NCI-H2171 treated with DMSO at 0.1 percent for 48 hours (cell line): ENCODE measurements at places on chromosomes 2 and 18.

DNA sequence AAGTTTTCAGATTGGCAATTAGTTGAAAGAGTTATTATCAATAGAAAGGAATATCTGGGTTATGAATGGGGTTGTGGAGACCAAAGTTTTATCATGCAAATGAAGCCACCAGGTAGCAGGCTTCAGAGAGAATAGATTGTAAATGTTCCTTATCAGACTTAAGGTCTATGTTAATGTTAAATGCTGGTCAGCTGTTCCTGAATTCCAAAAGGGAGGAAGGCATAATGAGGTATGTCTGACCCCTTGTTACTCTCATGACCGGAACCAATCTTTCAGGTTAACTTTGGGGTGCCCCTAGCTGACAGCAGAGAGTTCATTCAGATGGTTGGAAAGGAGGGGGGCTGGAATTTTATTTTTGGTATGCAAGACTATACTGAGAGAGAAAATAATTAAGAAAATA, 47.9 kb downstream of the RIT2 start:
- DNase-seq = no peak

DNA sequence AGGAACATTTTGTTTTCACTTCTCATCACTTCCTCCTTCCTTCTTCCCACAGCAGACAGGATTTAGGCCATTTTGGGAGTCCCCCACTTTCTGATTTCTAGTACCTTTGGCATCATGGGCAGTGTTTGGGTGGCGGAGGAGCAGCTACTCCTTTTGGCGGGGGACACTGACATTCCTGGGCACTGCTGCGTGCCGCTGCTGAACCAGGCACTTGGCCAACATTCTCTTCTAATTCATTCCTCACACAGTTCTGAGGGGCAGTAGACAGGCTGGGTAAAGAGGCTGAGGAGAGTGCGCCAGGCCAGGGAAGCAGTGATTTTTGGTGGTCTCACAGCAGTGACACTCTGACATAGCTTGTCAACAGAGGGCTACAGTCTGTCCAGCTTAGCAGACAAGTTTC, 270.2 kb downstream of the LOXHD1 start:
- no peak for DNase-seq

GRCh38 chr2:127007652-127008051, 99.3 kb downstream of the BIN1 start:
- no peak for DNase-seq

DNA sequence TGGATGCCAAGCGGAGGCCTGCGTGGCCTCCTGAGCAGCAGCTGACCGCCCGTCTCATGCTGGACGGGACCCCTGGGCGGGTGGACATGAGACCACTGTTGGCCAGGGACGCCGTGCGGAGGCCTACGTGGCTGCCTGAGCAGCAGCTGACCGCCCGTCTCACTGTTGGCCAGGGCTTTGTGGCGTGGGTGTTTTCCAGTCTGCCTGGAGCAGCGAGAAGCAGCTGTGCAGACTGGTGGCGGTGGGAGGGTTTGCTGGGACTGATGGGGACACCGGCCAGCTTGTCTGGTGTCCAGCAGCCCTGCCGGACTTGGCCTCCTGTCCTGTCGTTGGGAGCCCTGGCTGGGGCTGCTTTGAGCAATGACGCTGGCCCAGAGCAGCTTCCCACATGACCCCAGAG, 5.8 kb upstream of the D2HGDH start:
- DNase-seq = no peak

DNA sequence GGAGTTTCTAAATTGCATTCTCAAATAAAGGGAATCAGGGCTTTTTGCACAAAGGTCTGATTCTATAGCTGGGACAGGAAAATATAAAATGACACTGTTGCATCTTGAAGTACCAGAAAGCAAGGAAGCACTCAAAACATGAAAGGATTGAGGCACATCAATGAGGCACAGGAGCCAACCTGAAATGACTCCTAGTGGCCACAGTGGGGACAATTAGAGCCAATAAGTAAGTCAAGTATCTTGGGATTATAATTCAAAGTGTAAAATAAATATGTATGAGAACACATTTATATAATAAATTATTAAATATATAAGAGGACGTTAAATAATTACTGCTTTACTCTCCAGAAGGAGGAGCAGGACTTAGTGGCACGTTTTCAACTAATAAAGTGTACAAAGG, 1259.5 kb upstream of the CDH2 start:
- DNase-seq = no peak

DNA sequence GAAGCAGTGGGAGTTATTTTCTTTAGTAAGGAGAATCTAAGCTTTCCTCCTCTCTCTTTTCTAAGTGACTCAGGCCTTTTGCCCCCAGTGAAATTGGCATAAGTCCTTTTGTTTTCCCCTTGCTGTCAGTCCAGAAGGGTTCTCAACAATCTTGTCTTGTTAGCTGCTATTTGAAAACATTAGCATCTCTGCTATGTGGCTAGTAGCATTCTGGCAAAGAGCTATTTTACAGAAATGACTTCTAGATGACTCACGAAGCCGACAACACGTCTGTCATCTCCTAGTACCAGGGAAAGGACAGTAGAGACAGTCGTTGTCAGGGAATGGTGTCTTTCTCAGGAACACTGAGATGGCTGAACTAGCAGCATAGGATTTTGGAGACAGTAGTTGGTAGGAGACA, 14.7 kb downstream of the SMARCAL1 start:
- DNase-seq = no peak
